H1 (cell line): ENCODE measurements at places on chromosomes 2 and 18. TPM values are rescaled to one million over a fixed set of nuclear protein-coding genes. Genes with fewer than 3 reads are reported as not detected.

- no peak for DNase-seq
Observed at GRCh38 chr18:57981308-57982028, 62.6 kb upstream of the NEDD4L start.

DNA sequence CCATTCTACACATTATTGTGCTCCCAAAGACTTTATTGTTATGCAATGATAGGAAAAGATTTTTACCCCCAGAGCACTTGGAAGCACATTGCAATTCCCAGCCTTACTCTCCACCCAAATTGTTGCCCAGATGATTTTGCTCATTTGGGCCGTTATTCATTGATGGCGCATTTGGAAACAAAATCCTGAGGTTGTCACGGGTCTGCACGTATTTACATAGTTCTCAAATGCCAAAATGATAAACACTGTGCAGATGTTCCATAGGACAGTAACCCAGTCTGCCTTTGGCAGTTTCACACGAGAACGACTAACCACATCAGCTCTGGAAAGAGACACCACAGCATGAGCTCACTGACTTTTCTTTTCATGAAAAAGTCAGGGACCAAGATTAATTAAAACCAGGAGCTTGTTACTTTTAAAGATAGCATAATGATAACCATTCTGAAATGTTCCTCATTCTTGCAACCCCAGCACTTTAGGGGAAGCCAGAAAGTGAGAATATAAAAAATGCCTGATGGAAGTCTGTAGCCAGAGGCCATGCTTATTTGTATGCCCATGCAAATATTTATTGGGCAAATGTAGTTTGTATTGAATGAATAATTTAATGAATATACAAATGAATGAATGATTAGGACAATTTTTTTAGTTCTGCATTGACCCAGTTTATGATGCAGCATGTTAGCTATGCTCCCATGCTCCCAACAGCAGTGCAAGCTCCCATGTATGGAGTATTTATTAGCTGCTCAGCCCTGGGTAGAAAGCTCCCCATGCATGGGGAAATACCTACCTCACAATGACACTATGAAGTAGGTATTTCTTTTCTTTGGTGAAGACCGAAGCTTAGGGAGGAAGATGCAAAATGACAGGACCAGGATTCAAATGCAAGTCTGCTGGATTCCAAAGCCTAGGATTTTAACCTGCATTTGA lies 84.6 kb downstream of the MAIP1 start:
- DNase-seq: no peak

GRCh38 chr18:59740141-59740540 lies 42.9 kb upstream of the CCBE1 start:
- no peak for DNase-seq

DNA sequence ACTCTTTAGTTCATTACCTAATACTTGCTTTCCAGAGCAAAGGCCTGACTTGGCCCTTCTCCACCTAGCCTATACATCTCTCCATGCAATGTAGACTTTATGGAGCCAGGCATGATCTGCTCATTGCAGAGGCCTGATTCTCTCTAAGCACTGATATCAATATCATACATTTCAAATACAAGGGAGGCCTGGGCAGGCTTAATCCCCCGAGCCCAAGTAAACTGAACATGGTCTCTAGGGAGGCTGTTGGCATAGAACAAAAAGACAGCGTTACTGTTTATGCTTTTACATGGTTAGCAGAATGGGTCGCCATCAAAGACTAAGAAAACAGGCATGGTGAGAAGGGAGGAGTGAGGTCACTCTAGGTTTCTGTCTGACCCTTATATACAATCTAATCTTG lies 695.1 kb downstream of the ZEB2 start:
- DNase-seq: no peak

DNA sequence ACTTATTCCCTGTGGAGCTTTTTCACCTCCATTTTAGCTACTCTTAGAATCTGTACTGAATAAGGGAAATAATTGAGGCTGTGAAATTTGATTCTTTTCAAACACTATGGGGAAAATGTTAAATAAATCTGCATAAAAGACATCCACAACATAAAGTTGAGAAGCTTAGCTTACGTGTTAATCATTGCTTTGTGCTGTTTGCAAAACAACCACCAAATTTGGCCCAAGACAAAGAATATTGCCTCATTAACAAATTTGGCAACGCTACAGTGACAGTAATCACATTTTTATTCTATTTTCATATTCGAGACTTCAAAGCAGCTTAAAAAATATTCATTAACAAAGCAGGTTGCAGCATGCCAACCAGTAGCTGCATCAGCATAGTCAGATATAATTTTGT lies 437.6 kb downstream of the DPP10 start:
- DNase-seq: no peak

GRCh38 chr18:74290794-74291471 lies 830 bp downstream of the CYB5A start:
- peak; percentile 77 for DNase-seq

GRCh38 chr2:112591413-112591812 lies 7.0 kb downstream of the CHCHD5 start:
- DNase-seq: no peak

- no peak for DNase-seq
Observed at GRCh38 chr18:7603259-7604000, 36.3 kb downstream of the PTPRM start.

DNA sequence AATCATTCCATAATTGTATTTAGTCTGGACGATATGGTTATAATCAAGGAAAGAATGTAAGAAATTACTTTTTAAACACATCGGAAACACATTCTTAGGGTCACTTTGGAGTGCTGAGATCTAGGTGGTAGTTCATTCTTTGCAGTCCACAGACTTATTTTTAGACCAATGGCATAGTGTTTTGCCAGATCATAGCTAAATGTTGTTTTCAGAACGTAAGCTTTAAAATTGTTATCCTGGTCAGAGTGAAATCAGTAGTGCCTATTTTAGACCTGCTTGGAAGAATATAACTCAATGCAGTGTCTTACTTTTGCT lies 4.3 kb downstream of the MYL12A start:
- no peak for DNase-seq

- no peak for DNase-seq
Observed at GRCh38 chr2:83282043-83282795, 1176.9 kb downstream of the SUCLG1 start.

- no peak for DNase-seq
Observed at GRCh38 chr2:151927501-151928221, 99.4 kb upstream of the ARL5A start.

DNA sequence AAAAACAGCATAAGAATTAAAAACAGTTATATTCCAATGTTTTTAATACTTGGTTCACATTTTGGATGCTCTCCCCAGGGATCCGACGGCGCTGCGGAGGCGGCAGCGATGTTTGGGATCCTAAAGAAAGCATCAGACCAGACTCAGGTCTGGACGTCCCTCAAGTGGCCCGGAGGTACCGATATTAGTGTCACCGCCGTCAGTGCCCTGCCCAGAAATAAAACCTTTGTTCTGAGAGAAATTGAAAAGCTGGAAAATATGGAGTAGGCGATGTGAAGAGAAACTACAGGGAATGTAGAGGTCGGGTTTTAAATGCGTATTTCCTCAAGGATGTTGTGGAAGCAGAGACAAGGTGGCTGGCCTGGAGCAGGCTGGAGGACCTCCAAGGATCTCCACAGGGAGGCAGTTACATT lies 683 bp upstream of the TBC1D8 start:
- DNase-seq: no peak

DNA sequence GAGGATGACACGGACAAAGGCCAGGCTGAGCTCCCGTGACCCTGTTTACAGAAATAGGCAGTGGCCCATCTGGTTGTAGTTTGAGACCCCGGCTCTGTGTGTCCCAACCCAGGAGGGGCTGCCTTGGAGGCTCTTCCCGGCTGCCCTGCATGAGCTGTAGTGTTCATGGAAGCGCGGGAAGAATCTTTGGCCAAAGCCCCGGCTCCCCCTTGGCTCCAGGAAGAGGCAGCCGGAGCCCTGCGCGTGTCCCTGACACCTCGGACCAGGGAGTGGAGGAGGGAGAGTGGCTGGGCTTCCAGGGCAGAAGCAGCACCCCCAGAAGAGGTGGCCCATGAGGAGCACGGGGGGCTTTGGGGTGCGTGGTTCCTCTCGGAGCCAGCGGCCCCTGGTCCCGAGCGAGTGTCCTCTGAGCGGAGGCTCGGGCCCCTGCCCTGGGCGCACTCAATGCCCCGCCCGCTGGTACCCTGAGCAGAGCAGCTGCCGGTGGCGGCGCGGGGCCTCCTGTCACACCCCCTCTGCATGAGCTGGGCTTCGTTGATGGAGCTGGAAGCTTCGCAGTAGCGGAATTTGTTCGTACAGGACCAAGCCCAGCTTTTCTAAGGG lies 21.7 kb downstream of the GPR35 start:
- no peak for DNase-seq

- DNase-seq: no peak
Observed at GRCh38 chr2:219369447-219369861, 18.3 kb downstream of the DNPEP start.

SIX3 gene
- 0.19 and 0.21 TPM in 2 replicates for total RNA-seq

SAG gene
- total RNA-seq: not detected in 2 replicates

KANSL1L gene
- 15.2 and 17.2 TPM in 2 replicates for total RNA-seq

ITGB6 gene
- total RNA-seq: not detected in 2 replicates

TMEM178A gene
- total RNA-seq: 14.0 and 14.9 TPM in 2 replicates

SERPINB3 gene
- 0.17 TPM in 1 of 2 replicates, not detected in the other for total RNA-seq
